ENCODE measurements at places on chromosomes 1 and 21.

GRCh38 chr1:94795434-94795833 is 24.7 kb upstream of the SLC44A3 start:
- DNase-seq: no peak

- DNase-seq: peak; percentile 14
These were observed 113.4 kb upstream of the SPAG17 start for GRCh38 chr1:118298397-118298796.

DNA sequence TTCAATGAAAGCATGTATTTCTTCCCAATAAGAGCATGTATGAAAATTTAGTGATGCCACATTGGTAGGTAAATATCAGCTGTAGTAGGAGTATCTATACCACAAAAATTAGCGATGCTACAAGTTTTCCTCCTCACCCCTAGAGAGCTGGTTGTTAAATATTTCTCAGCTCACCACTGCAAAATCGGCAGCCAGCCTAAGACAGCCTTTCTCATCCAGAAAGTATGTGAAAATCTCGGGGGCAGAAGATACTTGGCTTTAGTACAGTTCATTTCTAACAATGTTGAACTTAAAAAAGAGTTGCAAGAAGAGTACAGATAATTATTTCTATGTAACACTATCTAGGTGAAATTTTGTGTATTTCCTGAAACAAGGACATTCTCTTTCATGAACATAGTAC is 235.4 kb downstream of the TPR start:
- no peak for DNase-seq

DNA sequence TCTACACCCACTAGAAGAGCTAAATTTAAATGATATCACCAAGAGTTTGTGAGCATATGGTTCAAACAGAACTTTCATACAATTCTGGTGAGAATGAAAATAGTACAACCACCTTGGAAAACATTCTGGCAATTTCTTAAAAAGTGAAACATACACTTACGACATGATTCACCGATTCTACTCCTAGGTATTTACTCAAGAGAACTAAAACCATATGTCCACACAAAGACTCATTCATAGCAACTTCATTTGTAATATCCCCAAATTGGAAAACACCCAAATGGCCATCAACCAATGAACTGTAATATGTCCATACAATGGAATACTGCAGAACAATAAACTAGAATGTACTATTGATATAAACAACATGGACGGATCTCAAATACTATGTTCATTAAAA is 51.2 kb upstream of the ADAM30 start:
- no peak for DNase-seq

DNA sequence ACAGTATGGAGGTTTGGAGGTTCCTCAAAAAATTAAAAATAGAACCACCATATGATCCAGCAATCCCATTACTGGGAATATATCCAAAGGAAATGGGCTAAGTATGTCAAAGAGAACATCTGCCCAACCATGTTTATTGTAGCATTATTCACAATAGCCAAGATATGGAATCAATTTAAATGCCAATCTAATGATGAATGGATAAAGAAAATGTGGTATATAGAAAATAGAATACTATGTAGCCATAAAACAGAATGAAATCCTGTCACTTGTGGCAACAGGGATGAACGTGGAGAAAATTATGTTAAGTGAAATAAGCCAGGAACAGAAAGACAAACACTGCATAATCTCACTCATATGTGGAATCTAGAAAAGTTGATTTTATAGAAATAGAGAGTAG is 201.7 kb upstream of the AJAP1 start:
- no peak for DNase-seq

- DNase-seq: no peak
These were observed 61.0 kb downstream of the B3GALT5 start for GRCh38 chr21:39673736-39674135.

DNA sequence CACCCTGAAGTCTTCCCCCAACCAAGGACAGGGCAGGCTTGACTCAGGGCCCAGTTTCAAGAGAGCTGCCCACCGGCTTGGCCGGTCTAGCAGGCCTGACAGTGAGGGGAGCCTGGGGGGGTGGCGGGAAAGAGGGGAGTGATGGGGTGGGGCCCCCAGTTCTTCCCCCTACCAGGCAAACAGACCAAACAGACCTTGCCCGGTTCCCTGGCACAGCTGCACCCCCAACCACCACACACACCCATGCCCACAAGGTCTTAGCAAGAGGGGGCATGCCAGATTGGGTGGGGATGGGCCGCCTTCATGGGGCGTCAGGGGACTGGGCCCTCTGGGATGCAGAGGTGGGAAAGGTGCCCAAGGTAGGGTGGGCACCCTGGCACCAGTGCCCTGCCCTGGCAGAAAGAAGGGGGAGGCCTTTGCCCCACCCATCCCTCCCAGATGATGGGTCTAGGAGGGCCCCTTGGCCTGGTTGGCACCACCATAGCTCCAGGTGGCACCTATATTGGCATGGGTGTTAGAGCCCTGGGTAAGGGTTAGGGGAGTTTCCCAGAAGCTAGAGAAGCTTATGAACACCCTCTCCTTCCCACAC is 8.9 kb downstream of the ZBTB7B start:
- no peak for DNase-seq

DNA sequence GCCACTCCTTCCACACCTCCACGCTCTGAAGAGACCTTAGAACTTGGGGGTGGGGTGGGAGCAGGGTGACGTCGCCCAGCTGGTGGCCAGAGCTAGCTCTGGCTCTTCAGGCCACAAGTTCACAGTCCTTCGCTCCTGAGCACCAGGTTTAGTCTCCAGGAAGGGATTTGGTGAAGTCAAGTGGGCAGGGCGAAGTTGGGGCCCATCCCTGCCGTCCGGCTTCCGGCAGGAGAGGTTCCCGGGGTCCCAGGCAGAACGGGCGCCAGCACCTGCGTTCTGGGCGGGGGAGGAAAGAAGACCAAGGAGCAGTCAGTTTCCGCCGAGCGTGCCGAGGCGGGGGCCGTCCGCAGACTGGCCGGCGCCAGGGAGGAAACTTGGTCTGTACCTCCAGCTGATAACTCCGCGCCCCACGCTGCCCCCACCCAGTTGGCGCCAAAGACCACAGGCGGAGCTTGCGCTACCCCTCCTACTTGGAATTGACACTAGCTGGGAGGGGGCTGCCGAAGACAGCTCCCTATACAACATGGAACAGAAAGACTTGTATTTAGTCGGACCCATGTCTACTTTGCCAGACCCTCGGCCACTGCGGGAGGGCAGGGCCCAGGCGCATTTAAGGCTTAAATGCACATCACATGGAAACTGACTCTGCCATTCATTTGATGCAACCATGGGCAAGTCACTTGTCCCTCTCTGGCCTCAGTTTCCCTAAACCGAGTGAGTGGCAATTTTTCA is 995 bp downstream of the ID3 start:
- no peak for DNase-seq

- DNase-seq: no peak
These were observed 4.4 kb downstream of the NBPF1 start for GRCh38 chr1:16608838-16609560.

- DNase-seq: no peak
These were observed 242.5 kb downstream of the RHOU start for GRCh38 chr1:228977741-228978140.

GRCh38 chr21:42401154-42401553 is 2.5 kb upstream of the UBASH3A start:
- DNase-seq: no peak

GRCh38 chr1:51313268-51313852 is 17.0 kb downstream of the TTC39A start:
- DNase-seq: no peak

- DNase-seq: no peak
These were observed 269.5 kb downstream of the GRIK3 start for GRCh38 chr1:36764798-36765197.

DNA sequence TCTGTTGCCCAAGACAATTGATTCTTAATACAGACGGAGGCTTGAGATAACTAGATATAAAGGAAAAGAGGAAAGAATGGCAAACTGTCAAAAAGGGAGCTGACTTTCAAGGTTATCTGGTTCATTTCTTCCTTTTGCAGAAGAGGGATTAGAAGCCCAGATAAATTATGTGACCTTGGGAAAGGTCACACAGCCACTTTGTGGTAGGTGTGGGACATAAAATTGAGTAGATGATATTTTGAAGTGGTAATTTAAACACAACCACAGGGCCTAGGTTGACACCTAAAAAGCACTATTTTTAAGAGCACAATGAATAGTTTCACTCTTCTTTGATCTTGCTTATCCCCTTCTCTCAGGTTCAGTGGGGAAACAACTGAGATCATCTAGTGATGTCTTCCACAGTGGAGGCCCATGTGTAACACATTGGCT is 16.9 kb upstream of the KIAA0040 start:
- no peak for DNase-seq

GRCh38 chr1:164774819-164775654 is 216.1 kb downstream of the PBX1 start:
- DNase-seq: no peak

GRCh38 chr1:87359586-87359985 is 30.9 kb downstream of the LMO4 start:
- DNase-seq: no peak

GRCh38 chr1:43039228-43040055 is 80.8 kb upstream of the SLC2A1 start:
- DNase-seq: no peak

GRCh38 chr21:45541221-45542039 is 810 bp downstream of the SLC19A1 start:
- DNase-seq: peak; percentile 14

GRCh38 chr21:40053007-40053406 is 185.8 kb downstream of the PCP4 start:
- no peak for DNase-seq

DNA sequence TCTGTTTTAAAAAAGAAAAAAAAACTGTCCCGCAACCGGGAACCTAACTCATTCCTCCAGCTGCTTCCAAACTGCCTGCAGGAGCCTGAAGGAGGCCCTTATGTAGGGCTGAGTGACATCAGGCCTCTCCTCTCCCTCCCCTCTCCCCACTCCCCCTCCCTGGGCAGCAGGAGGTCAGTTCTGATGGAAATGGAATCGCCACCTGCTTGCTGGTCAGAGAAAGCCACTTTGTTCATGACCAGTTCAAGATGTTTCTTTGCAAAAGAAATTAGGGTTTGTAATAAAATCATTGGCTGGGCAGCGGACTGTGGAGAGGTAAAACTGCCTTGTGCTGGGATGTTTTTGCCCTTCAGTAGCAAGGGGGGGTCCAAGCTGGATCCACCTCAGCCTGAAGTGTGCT is at the start of gene MAP1LC3C:
TSS of gene MAP1LC3C (minus strand) at position 73 of the 400 bp plus-strand sequence. CDS start 90 bp downstream, outside the sequence.
- no peak for DNase-seq

GRCh38 chr1:53112861-53113260 is 29.6 kb downstream of the SLC1A7 start:
- DNase-seq: no peak

- DNase-seq: no peak
These were observed 833.3 kb downstream of the USP25 start for GRCh38 chr21:16563116-16563515.

GRCh38 chr1:66397192-66397591 is 136.8 kb upstream of the SGIP1 start:
- DNase-seq: no peak

DNA sequence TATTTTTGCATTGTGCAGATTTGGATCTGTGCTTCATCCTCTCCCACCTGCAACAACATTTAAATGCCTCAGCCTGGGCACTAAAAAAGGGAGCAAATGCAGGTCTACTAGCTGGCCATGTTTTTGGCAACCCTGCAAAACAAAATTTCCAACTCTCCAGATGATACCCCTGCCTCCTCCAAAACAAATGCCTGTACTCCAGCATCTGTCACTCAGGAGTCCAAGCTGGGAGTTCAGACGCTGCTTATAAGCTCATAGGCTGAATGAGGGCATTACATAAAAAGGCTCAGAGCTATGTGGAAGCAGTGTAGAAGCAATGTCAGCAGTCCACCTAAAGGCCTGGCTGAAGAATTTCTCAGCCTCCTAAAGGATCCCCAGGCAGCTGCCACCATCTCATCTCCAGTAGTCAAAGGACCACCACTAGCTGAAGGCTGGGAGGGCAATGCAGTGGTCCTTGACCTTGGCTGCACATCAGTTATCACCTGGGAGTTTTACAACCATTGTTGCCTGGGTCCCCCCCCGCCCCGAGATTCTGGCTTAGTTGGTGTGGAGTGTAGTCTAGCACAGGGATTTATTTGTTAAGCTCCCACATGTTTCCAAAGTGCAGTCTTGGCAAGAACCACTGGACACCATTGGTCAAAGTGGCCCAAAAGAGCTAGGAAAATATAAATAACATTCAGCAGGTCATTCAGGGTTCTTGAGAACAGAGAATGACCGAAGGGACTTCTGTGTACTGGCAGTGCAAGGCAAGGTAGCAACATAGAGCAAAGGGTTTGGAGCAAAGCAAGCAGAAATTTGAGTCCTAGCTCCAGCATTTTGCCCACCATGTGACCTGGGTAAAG is 57.2 kb downstream of the ITPKB start:
- no peak for DNase-seq

- DNase-seq: no peak
These were observed 1165.2 kb upstream of the PRMT6 start for GRCh38 chr1:105891308-105891707.

GRCh38 chr1:236706183-236706582 is 19.9 kb downstream of the ACTN2 start:
- no peak for DNase-seq

- no peak for DNase-seq
These were observed 4.1 kb downstream of the L1TD1 start for GRCh38 chr1:62198781-62199125.

DNA sequence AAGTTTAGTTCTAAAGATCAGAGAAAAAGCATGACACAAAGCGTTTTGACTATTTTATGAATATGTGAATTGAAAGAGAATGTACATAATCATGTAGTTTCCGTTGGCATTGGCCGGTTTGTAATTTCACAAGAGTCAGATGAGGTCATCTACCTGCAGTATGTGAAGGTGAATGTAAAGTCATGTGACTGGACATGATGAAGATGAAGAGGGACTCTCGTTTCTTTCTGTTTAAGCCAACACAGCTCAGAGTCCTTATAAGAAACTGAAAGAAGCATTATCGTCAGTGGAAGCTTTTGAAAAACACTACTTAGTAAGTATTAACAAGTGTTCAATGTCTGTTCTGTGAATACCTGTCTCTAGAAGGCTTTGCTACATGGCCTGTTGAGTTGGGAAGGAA is 30.9 kb upstream of the PWP2 start:
- DNase-seq: no peak

DNA sequence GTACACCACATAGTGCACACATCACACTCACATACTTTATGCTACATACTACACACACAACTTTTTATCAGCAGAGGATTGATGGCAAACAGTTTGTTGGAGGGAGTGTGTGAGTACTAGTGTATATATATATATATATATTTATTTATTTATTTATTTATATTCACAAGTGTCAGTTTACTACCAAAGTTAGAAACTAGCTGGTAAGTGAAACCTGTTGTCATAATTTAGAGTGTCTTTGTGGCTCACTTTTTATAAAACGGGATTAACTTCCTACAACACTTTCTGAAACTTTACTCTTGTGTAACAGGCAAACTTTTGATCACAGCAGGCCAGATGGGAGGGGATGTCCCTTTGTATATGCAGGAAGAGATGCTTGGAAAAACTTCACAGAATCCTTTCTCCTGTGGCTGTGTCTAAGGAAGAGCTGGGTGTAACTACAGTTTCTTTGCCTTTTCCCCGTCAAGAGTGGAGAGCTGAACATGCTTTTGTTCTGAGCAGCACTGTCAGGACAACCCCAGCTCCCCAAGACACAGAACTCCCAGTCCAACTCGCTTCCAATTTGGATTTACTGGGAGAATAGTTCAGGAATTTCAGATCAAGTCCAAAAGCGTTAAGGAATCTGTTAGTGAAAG is 1.9 kb upstream of the SAMD13 start:
- DNase-seq: peak; percentile 35

- DNase-seq: no peak
These were observed 2.7 kb downstream of the PPFIA4 start for GRCh38 chr1:203028784-203029553.

All from COLO829 (cell line).